ENCODE measurements at places on chromosomes 5 and 9.

DNA sequence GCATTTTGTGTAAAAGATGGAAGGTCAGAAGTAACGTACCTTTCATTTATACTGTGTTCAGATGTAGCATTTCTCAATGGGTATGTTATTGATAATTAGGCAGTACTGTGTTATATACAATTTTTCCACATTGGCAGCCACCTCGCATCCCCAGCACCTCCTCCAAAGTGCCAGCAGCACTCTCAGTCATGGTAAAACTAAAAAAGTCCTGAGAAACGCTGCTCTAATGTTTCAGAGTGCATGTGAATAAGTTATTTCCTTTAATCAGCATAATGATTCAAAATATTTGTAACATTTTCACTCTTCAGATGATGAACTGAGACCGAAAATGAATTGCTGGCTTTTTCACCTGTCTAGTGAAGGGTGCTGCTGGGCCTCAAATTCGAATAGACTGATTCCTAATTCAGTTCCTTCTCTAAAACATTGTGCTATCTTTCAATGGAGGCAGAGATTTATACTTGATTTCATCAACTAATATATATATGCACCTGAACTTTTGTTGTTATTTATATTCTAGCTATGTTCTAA, 79.9 kb upstream of the ANKRD55 start:
- DNase-seq = no peak

DNA sequence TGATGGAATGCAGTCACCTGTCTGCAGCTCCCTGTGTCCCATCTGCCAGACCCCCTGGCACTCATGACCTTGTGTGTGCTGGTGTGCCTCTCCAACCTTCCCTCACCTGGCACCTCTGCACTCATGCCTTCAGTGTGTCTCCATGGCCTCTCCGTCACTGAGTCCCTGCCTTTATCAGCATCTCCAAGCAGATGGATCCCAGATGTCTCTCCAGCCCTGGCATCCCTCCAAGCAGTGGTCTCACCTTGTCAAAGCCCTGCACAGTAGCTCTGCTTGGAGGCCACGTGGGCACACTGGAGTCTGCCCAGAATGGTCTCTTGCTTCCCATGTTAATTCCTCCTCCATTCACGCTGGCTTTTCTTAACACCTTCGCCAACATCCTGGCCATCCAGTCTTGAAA, 84.8 kb downstream of the DAP start:
- DNase-seq = no peak

DNA sequence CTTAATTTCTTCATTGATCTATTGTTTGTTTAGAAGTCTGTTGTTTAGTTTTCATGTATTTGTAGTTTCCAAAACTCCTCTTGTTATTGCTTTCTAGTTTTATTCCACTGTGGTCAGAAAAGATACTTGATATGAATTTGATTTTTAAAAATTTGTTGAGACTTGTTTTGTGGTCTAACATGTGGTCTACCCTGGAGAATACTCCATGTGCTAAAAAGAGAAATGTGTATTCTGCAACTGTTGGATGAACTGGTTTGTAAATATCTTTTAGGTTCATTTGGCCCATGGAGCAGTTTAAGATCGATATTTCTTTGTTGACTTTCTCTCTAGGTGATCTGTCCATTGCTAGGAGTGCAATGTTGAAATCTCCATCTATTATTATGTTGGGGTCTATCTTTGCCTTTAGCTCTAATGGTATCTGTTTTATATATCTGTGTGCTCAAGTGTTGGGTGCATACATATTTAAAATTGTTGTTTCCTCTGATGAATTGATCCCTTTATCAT, 150.6 kb upstream of the ATP10B start:
- DNase-seq = no peak

DNA sequence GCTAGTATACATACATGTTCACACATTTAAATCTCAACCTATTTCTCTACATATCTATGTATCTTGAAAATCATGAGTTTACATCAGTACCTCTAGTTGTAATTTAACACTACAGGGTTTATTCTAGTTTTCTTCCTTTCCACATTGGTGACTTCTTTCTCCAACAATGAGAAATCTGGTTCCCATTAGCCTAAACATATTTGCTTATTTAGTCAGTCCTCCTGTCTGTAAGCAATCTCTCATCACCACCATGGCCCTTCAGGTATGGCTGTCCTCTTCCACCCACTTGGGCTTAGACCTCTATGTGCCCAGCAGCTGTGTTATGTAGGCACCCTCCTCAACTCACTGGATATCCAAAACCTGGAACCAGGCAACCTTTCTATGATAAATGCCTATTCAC, 8.0 kb upstream of the SPATA31D1 start:
- DNase-seq = no peak

DNA sequence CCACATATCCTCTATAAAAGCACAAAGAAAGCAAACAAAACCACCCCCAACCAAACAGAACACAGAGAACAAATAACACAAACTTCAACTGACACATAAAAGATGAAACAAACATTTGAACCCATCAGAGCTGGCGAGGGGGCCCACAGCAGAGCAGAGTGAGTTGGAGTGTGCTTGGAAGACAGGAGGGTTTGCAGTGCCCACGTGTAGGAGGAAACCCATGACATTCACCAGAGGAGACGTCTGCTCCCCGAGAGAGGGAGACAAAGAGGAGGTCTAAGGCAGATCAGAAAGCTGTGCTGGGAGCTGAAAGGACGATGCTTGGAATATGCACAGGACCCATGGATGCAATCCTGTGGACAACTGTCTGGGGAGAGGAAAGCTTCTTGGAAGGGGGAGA, 27.0 kb downstream of the MRPL36 start:
- no peak for DNase-seq

- DNase-seq = no peak
Observed at GRCh38 chr5:59503220-59503619, 390.3 kb downstream of the PDE4D start.

- DNase-seq = no peak
Observed at GRCh38 chr5:147482706-147483180, 27.1 kb downstream of the DPYSL3 start.

GRCh38 chr9:111969622-111970021, 73.0 kb downstream of the UGCG start:
- no peak for DNase-seq

GRCh38 chr9:4814913-4815312, 22.2 kb downstream of the RCL1 start:
- no peak for DNase-seq

GRCh38 chr9:87088192-87088591, 140.9 kb upstream of the GAS1 start:
- DNase-seq = no peak

- DNase-seq = no peak
Observed at GRCh38 chr9:98236901-98237487, 18.5 kb downstream of the TBC1D2 start.

DNA sequence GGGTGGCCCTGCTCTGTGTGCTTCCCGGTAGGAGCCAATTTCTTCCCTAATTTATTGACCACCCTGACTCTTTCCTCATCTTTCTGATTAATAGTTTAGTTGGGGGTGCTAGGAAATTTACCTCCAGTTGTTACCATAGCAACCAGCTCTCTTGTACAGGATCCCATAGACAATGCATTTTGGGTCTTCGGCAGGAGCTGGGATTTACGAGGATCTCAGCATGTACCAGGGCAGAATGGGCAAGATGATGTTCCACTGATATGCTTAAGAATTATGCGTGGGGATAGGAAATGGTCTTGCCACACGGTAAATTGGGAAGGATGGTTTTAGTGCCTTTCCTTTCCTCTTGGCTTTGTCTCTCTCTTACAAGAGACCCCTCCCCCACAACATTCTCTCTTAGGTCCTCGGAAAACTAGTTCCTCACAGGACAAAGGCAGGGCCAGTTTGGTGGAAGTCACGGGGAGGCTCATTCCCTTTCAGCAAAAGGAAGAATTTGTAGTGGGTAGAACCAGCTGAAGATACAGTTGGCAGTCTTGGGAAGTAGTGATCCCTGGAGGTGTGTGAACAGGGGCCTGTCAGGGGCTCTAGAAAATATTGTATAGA, 133.4 kb upstream of the SHB start:
- no peak for DNase-seq

GRCh38 chr5:127203818-127204217, 86.8 kb upstream of the MEGF10 start:
- DNase-seq = no peak

DNA sequence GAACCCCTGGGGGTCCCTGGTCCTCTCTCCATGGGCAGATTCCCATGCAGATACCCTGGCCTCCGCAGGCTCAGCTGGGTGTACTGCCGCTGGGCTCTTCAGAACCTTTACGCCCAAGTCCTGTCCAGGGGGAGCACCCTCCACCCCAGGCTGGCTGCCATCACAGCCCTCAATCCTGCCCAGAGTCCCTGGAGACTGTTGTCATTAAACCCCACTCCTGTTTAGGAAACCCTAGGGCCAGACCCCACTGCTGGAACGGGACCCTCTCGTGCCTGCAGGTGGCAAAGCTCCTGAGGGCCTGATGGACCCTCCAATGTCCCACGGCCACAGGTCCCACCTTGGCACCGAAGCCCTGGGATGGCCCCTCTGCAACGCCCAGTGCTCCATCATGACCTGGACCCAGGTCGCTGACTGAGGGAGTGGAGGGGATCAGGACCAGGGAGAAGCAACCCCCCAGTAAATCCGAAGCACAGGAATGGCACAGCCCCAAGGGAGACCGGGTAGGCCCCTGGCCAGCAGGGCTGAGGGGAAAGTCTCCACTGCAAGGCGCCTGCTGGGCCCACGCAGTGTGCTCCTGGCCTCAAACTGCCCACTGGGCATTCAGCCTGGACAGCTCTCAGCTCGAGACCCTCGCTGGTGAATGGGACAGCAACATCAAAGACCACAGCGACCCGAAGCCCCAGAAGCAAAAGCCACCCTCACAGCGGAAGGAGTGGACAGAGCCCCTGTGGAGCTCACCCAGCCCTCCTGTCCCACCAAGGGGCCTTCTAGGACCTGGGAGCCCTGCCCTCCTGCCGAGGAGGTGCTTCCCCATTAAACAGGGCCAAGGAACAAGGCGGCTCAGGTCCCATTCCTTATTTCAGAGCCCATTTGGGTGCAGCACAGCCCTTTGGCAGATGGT, 8.3 kb downstream of the ZDHHC11B start:
- DNase-seq = no peak

GRCh38 chr9:88007291-88007650, 32.9 kb upstream of the CDK20 start:
- no peak for DNase-seq

DNA sequence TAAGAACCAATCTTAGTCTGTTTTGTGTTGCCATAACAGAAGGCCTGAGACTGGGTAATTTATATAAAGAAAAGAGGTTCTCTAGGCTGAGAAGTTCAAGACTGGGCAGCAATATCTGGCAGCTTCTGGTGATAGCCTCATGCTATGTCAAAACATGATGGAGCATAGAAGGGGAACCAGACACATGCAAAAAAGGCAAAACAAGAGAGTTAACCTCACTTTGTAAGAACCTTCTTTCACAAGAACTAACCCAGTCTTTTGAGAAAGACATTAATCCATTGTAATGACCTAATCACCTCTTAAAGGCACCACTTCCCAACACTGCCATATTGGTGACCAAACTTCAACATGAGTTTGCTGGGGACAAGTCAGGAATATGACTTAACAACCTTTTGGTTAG, 37.3 kb downstream of the FSD1L start:
- no peak for DNase-seq

- DNase-seq = no peak
Observed at GRCh38 chr5:141465351-141465750, 10.4 kb upstream of the PCDHGC3 start.

DNA sequence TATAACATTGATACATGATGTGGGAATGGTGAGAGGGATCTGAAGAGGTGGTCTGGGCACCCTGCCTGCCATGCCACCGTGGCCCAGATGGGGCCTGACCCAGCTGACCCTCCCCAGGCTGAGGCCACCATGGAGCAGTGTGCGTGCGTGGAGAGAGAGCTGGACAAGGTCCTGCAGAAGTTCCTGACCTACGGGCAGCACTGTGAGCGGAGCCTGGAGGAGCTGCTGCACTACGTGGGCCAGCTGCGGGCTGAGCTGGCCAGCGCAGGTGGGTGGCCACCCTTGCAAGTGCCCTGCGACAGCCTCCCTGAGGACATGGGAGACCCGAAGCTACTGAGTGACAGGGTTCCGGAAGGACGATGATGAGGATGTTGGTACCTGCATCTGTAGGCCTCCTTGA, 7.2 kb downstream of the RMND5B start:
- no peak for DNase-seq

- no peak for DNase-seq
Observed at GRCh38 chr5:93591323-93591945, 8.4 kb downstream of the NR2F1 start.

DNA sequence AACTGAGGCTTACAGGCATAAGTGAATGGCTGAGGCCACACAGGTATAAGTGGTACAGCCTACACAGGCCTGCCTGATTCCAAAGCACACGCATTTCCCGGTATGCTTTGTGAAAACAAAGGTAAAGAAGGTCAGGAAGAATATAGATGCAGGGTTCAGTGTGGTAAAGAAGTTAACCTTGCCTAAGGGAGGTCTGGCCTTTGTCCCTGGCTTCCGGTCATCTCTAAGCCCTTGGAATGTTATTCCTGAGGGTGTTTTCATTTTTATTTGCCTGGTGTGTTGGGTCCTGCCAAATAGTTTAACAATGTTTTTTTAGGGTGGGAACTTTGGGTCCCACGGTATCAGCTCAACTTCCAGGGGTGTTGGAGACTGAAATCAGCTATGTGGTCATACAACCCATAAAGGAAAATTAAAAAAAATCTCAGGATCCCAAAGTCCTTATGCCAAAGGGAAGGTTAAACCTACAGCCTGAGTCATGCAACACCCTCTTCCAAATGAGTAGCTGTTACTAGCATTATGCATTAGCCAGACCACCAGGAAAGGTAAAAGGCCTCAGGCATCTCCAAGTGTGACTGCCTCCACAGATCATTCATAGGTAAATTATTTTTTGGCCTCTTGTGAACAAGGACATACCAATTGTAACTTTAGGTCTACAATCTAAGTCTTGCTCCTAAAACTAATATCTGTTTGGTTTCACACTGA, 124.6 kb downstream of the ATP10B start:
- no peak for DNase-seq

DNA sequence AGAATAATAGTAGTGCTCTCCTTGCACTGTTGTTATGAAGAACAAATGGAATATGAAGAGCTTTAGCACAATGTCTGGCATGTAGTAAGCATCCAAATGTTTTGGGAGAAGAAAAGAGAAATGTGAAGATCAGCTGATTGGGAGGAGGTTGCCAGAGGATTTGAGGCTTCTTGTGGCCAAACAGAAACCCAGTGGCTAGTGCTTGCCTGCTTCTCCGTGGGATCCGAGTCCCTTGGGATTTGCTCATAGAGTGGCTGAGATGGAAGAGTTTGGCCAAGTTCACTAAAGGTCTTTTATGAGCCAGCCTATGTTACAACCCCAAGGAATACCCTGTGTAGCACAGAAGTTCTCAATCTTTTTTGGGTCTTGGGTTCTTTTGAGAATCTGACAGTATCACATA, 86.0 kb downstream of the ANGPTL2 start:
- no peak for DNase-seq

- DNase-seq = no peak
Observed at GRCh38 chr5:42900734-42901133, 89.0 kb upstream of the SELENOP start.

- no peak for DNase-seq
Observed at GRCh38 chr5:175281714-175282113, 162.3 kb downstream of the DRD1 start.

Data from stimulated activated CD8-positive, alpha-beta memory T cell treated with anti-CD3 and anti-CD28 coated beads, Interleukin-4, amount 100 ng/mL, for 4 hours (primary cell).